ENCODE measurements at places on chromosomes 7 and 10.

DNA sequence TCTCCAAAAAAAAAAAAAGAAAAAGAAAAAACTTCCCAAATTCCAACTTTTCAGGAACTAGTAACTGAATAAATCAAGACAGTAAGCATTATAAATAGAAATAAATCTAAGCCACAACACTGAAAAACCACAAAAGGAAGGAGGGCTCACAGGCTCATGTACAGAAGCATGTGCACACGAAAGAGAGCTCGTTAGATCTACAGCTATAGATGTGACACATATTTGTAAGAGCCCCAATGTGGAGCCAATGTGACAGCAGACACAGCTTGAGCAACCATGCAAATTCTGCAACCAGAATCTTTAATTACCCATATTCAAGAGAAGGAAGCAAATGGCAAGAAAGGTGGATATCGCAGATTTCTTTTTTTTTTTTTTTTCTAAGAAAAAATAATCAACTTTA is 94.7 kb downstream of the SORBS1 start:
- DNase-seq = no peak

- DNase-seq = no peak
Measured at GRCh38 chr7:22584179-22584578, 84.2 kb upstream of the STEAP1B start.

GRCh38 chr10:591646-592045 is 97.8 kb downstream of the DIP2C start:
- no peak for DNase-seq

- DNase-seq = no peak
Measured at GRCh38 chr7:102099474-102099873, 187.2 kb upstream of the SH2B2 start.

GRCh38 chr7:151895008-151895630 is 18.2 kb upstream of the PRKAG2 start:
- DNase-seq = no peak

- peak; percentile 71 for DNase-seq
Measured at GRCh38 chr10:97572214-97572989, at the start of gene ANKRD2. TSS of gene ANKRD2 (plus strand) at chr10:97572779. CDS start at chr10:97572789, 10 bp downstream.
